ENCODE measurements at places on chromosomes 3 and 15.

GRCh38 chr15:70936326-70936725 lies 43.7 kb downstream of the LRRC49 start:
- H3K4me1 ChIP-seq = no peaks in the 10 kb centered on the region
- DNase-seq = no peak
- H3K4me3 ChIP-seq = no peak overlapping the region
- H3K27ac ChIP-seq = no peak overlapping the region
- no peaks in the 10 kb centered on the region for H3K27me3 ChIP-seq
- H3K36me3 ChIP-seq = no peaks in the 10 kb centered on the region

- no peak overlapping the region for H3K4me3 ChIP-seq
- DNase-seq = no peak
- no peak overlapping the region for H3K27ac ChIP-seq
- H3K36me3 ChIP-seq = peaks cover 16% of the 10 kb centered on the region
- no peaks in the 10 kb centered on the region for H3K27me3 ChIP-seq
These were observed 23.9 kb upstream of the RHO start for GRCh38 chr3:129504471-129505100.

- no peaks in the 10 kb centered on the region for H3K4me1 ChIP-seq
- no peak overlapping the region for H3K27ac ChIP-seq
- no peaks in the 10 kb centered on the region for H3K36me3 ChIP-seq
- DNase-seq = no peak
These were observed 10.1 kb upstream of the DCP1A start for GRCh38 chr3:53357458-53357857.

DNA sequence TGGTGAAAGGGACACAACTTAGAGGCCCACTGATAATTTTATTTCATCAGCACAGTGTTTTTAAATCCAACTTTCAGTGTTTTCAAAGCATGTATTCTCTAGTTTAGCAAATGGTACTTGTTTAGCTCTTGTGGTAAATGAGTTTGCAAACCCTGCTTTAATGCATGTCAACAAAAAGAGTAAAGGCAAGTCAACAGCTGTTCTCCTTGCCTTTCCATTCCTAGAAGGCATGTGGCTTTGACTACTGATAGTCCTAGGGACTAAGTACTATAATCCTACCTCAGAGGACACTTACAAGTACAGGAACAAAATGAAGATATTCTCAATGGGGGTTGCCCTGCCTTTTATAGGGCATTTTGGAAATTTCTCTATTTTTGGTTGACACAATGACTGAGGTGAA lies 13.1 kb downstream of the NPTN start:
- no peak for DNase-seq
- H3K4me1 ChIP-seq = peaks cover 52% of the 10 kb centered on the region
- H3K4me3 ChIP-seq = no peak overlapping the region
- H3K36me3 ChIP-seq = no peaks in the 10 kb centered on the region
- no peak overlapping the region for H3K27ac ChIP-seq

DNA sequence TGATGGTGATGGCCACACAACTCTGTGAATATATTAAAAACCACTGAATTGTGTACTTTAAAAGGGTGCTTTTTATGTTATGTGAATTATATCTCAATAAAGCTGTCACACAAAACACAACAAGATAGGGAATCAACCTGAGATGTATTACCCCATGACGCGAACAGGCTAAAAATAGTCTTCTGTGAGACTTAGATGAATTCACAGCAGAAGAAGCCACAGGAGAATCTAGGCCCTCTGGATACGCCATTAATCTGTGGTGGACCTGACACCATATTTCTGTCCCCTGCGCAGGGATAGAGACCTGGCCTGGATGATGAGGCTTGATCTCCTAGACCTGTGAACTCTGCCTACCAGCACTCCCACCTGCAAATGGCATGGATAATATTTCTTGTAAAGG lies 146.0 kb upstream of the HACD2 start:
- no peaks in the 10 kb centered on the region for H3K36me3 ChIP-seq
- H3K4me3 ChIP-seq = no peak overlapping the region
- H3K27me3 ChIP-seq = no peaks in the 10 kb centered on the region
- no peaks in the 10 kb centered on the region for H3K4me1 ChIP-seq
- no peak for DNase-seq
- no peak overlapping the region for H3K27ac ChIP-seq

All from body of pancreas (tissue), 4 donors.